ENCODE measurements at places on chromosomes 4 and X.

- DNase-seq: no peak
Observed at GRCh38 chrX:113305496-113305895, 464.9 kb upstream of the AMOT start.

- DNase-seq: no peak
Observed at GRCh38 chr4:69490271-69490670, 5.4 kb downstream of the UGT2B4 start.

DNA sequence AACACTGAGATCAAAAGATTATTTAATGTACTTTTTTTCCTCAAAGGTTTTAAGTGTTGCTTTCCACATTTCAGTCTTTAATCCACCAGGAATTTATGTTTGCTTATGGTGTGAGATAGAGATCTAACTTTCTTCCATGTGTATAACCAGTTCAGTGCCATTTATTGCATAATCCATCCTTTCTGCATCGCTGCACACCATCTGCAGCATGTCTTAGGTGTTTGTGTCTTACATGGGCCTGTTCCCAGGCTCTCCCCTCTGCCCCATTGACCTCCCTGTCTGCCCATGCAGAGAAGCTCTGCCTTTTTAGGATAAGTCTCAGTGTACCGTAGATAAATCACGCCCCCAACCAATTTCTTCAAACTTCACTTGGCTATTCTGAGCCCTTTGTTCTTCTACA lies 30.3 kb downstream of the NSDHL start:
- no peak for DNase-seq

GRCh38 chrX:116272322-116272721 lies 101.8 kb downstream of the AGTR2 start:
- DNase-seq: no peak

DNA sequence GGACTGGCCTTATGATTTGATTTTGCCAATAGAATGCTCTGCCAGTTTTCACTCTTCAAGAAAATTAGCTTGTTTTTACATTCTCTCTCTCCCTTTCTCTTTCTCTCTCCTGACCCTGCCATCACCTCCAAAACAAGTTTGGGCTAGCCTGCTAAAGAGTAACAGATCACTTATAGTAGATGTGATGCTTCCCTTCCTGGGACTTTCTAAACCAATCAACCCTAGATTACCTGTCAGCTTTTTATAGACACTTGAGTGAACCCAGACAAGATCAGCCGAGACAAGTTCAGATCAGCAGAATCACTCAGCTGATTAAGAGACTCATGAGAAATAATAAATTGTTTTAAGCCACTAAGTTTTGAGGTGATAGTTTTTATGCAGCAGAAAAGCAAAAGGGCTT lies 521.2 kb downstream of the ANKRD50 start:
- no peak for DNase-seq

DNA sequence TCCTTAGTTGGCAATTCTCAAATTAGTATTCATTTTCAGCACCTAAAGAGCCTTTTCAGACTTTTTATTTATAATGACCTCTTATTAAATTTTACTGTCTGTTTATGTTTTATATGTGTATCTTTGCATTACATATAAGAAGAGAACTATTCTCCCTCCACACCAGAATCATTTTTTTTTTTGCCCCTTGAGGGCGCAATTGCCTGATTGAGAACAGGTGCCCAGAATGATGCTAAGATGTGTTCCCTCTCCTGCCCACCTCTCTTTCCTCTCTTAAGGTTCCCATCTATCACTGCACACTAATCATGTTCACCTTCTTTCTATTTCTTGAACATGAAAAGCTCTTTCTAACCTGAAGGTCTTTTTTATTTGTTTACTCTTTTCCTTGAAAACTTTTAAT lies 44.2 kb upstream of the ADAM29 start:
- DNase-seq: no peak

- DNase-seq: no peak
Observed at GRCh38 chr4:98275145-98275544, 14.0 kb downstream of the RAP1GDS1 start.

- no peak for DNase-seq
Observed at GRCh38 chr4:61468024-61468720, 268.0 kb downstream of the ADGRL3 start.

DNA sequence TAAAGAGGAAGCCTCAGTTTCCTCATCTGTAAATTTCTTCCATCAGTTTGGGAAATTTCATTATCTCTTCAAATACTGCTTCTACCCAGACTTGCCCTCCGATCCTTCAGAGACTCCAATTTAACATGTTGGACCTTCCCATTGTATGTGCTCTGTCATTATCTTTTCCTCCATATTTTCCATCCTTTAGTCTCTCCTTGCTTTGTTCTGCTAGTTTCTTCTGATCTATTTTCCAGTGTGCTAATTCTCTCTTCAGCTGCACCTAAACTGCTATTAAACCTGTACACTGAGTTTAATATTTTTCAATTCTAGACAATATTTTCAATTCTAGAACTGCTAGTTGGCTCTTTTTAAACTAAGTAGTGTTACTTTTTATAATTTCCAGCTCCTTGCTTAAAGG lies 65.5 kb downstream of the EVC start:
- DNase-seq: no peak

DNA sequence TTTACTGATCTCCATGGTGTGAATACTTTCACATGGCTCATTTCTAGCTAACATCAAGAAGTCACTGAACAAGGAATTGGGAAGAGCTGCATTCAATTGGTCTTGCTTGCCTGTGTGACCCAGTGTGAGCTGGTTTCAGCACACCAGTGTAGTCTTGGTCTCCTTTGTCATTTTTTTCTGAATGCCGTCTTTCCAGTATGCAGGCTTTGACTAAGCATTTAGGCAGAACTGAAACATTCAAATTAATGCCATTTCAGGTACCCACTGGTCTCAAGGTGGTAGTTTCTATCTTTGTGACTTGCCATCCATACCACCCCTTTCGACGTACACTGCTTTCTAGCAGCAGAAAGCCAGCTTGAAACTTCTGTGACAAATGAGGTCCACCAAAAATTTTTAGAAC lies 550.5 kb upstream of the BOD1L1 start:
- DNase-seq: no peak

DNA sequence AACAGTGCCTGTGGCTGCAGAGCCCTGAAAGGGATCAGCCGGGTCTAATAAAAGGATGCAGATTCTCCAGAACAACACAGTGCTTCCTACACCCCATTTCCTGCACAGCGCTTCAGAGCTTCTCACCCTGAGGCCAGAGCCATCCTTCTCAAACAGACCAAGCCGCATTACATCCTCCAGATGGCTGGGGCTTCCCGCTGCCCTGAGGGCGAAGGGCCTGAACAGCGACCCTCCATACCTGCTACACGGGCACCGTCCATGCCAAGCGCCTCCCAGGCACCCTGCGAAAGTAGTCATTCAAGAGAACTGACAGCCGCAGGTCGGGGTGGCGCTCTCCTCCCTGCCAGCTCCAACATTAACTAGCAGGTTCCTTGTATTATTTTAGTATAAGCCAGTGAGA lies 36.5 kb downstream of the ACOX3 start:
- no peak for DNase-seq

DNA sequence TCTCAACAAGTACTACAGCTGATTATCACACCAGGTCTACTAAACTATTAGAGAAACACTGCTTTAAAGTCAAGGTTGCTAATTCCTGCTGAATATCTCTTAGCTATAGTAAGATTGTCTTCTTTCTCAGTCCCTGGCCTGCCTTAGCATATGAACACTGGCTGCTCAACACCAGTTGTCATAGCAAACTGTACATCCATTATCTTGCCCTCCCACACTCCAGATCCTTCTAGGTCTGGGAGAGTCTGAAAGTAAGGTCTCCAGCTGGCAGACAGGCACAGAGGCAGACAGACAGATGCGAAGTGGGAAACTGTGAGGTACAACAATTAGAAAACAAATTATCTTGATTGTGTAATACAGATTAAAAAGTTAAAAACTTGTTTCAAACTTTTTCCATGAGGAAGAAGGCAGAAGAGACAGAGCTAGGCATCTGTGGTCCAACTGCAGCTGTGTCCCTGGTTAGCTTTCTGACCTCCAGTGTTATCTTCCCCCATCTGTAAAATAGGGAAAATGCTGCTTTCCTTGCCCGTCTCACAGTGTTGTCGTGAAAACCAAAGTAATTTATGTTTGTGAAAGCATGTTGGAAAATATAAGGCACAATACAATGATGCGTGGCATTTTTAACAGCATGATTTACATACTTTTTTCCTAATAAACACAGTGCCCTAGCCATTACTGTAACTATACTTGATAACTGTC lies 133.8 kb downstream of the KLHL13 start:
- DNase-seq: no peak

DNA sequence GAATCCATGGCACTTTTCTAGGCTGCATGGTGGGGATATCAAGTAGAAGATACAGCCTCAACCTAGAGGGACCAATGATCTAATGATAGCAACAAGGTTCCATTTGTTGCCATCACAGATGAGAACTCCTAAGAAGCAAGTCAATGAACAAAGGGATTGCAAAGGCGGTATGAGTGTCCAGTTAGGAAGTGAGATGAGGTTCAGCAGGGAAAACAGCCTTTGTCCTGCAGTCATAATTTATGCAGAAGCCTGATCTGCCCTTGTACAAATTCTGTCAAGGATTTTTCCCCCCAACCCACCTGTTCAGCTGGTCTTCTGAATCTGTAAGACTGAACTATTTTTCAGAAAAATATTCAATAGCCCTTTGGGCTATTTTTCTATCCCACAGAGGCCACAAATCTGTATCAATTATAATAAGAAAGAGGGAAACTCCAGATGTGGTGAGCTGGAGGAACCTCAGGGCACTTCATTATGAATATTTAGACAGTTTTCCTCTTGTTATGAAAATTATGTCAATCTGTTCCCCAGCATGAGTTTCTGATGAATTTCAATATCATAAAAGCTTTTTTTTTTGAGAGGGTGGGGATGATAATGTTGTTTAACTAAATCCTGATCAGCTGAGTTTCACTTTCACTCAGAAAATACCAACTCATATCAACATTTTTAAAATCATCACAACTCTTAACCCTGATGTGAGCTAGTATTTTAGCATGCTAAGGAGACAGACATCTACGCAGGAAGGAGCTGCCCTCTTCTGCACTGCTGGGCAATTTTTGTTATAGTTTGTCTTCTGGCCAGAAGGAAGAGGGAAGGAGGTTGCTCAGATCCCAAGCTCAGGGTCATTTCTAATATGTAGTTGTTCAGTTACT lies 127.2 kb upstream of the MAP3K15 start:
- no peak for DNase-seq

Measured in GM12892 (cell line).